CMK (cell line): ENCODE measurements at places on chromosomes 3 and 15.

DNA sequence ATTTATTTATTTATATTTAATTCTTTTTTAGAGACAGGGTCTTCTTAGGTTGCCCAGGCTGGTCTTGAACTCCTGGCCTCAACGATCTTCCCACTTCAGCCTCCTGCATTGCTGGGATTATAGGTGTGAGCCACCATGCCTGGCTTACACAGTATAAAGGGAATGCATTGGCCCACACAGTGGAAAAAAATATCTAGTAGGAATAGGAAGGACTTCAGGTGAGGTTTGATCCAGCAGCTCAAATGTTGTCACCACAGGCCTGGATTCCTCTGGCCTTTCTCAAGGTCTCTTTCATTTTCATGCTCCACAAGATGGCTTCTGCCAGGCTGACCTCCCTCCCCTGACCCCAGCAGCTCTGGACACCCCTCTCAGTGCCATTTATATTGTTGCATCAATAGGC is 2.1 kb upstream of the SPTBN5 start:
- DNase-seq: no peak

DNA sequence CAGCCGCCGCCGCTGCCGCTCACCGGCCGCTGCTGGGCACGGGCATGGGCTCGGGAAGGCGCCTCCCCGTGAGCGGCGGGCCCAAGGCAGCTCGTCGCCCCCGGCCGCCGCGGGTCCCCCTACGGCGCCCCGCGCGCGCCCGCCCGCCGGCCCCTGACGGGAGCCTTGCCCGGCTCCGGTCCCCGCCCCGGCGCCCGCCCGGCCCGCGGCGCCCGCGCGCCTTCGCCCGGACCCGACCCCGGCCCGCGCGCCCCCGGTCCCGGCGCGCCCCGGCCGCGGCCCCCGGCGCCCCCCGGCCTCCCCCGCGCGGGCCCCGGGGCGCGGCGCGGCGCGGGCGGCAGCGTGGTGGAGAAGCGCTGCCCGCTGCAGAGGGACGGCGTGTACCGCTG is 177.7 kb downstream of the OR4M2 start:
- DNase-seq: no peak

GRCh38 chr3:194885766-194886165 is 200.1 kb downstream of the FAM43A start:
- no peak for DNase-seq

DNA sequence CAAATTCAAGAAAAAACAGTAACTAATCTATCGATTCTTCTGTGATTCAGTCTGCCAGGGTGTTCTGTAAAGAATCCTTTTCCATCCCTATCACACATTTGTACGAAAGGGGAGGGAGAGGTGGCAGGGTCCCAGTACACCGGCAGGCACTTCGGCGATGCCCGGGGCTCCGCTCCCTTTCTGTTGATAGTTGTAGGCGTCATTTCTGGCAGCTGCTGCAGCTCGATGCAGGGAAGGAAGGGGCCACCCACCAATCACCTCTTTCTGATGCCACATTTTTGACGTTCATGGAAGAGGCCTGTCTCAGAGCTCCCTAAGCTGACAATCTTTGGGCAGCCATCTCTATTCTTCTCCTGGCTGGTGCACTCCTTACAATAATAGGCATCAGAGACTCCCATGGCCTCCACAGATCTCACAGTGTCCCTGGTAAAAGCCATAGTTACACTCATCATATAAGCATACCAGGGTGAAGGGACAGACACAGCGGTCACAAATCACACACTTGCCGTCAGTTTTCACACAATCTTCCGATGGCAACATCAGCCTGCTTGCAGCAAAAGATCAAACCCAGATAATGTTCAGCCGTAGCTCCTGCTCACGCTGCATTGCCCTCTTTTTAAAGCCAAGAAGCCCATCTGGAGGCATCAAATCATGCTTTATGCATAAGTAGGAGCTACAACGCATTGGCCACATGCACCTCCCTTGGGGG is 60.8 kb upstream of the ZBTB38 start:
- DNase-seq: no peak

GRCh38 chr15:81295486-81296121 is 28.3 kb downstream of the STARD5 start:
- DNase-seq: no peak

DNA sequence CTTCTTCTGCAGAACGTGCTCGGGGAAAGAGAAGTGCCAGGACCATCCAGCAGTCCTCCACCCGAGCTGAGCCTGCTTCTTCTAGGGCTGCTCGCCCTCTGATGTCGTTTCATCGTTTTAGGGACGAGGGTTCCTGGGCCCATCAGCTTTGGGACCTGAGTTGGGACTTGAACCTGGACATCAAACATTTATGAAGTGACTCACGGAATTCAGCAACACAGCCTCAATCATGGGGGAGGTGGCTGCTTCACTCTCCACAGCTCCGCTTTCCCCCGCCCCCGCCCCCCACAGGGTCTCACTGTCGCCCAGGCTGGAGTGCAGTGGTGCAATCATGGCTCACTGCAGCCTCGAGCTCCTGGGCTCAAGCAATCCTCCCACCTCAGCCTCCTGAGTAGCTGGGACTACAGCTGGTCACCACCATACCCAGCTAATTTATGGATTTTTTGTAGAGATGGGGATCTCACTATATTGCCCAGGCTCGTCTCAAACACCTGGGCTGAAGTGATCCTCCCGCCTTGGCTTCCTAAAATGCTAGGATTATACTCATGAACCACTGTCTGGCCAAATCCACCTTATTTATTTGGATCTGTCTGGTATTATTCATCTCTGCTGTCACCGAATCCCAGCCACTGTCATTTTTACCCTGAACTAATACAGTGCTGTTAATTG is 725 bp upstream of the SCAMP2 start:
- DNase-seq: no peak

- DNase-seq: no peak
Observed at GRCh38 chr3:45273681-45274515, 47.8 kb upstream of the TMEM158 start.

DNA sequence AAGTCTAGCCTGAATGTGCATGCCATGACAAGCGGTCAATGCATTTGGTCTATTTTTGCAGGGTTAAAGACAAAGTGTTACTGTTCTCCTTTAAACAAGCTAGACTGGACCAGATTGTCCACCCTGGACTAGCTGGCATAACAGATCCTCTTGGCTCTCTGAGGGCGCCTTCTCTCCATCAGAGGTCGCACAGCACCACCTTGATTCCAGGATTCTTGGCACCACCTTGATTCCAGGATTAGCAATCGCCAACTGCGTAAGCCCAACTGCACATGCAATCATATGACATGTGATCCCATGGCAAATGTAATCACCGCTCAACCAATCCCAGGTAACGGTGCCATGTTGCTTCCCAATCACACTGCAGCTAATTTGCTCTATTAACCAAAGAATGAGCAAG is 98.6 kb downstream of the OXNAD1 start:
- no peak for DNase-seq

GRCh38 chr15:38896647-38897046 is 332.0 kb upstream of the RASGRP1 start:
- DNase-seq: no peak

- no peak for DNase-seq
Observed at GRCh38 chr3:52431459-52432223, 13.3 kb downstream of the SEMA3G start.

- no peak for DNase-seq
Observed at GRCh38 chr3:52520141-52520667, 13.5 kb downstream of the NT5DC2 start.

DNA sequence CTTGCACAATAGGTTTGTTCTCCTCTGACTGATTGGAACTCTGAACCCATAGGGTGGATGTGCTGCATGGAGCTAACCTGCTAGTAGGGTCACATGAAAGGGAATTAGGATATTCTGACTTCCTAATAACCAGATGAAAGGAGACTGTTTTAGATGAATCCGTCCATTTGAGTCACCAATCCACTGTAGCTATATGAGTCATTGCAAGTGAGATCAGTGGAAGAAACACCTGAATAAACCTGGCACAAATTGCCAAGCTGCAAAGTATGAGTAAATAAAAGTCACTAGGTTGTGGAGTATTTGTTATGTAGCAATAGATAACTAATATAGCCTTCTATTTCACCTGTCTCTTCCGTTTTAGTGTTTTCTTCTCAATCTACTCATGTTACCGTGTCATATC is 584.4 kb downstream of the PDCD6IP start:
- no peak for DNase-seq

DNA sequence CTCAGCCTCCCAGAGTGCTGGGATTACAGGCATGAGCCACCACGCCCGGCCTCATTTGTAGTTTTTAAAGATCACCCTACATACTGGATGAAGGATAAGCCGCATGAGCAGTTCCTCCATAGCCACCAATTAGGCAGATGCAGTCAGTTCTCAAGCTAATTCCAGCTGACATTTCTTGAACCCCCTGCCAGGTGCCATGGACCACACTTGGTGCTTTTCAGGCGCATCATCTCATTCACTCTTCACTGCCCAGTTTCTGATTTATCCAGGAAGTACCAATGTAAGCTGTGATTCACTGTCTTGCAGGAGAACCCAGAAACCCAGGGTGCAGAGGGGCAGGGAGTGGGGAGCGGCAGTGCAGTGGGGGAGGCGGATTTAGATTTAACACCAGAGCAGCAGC is 56.5 kb upstream of the RASA2 start:
- no peak for DNase-seq

- DNase-seq: no peak
Observed at GRCh38 chr3:166248784-166249183, 411.6 kb upstream of the BCHE start.

DNA sequence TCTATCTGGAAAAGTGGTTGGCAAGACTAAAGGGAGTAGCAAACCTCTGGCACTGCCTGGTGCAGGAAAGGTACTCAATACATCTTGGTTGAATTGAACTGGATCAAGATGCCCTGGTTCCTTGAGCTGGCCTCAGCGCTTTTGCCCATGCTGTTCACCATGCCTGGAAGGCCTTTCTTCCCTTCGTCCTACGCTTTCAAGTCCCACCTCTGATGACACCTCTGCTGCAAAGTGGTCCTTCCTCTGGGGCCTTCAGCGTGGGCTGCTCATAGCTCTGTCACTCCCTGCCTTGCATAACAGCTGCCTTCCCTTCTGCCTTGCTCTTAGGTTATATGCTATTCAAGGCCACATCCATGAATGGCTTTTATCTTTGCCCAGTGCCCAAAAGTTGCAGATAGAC is 23.0 kb downstream of the ITGA11 start:
- no peak for DNase-seq

GRCh38 chr3:110608566-110608965 is 463.1 kb upstream of the NECTIN3 start:
- DNase-seq: no peak

DNA sequence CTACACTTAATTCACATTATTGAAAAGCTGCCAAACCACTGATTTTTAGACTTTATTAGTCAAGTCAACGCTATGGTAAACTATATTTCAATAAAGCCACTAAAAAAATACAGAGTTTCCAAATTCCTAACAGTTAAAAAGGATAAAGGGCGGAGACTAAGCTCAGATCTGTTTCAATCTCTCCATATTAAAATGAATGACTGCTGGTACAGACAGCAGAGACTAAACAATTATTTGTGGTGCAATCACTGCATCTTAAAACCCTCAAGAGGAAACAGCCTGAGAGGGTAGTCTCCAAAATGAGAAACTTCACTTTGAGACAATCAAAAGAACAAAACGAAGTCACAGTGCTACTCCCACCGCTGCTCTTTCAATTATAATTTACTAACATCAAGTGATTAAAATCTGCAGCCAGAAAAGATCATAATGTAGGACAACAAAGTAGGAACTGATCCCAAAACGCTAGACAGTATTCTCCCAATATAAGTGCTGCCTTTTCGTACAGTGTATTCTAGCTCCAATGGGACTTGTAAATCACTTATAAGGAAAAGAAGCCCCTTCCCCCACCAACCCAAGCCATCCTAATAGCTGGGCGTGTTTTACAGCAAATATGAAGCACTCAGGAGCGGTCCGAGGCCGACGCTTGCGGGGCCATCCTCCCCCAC is 1.2 kb downstream of the UBP1 start:
- DNase-seq: no peak

GRCh38 chr15:40048211-40048792 is 9.3 kb upstream of the SRP14 start:
- DNase-seq: no peak

- no peak for DNase-seq
Observed at GRCh38 chr3:50587373-50587772, 18.1 kb downstream of the HEMK1 start.

DNA sequence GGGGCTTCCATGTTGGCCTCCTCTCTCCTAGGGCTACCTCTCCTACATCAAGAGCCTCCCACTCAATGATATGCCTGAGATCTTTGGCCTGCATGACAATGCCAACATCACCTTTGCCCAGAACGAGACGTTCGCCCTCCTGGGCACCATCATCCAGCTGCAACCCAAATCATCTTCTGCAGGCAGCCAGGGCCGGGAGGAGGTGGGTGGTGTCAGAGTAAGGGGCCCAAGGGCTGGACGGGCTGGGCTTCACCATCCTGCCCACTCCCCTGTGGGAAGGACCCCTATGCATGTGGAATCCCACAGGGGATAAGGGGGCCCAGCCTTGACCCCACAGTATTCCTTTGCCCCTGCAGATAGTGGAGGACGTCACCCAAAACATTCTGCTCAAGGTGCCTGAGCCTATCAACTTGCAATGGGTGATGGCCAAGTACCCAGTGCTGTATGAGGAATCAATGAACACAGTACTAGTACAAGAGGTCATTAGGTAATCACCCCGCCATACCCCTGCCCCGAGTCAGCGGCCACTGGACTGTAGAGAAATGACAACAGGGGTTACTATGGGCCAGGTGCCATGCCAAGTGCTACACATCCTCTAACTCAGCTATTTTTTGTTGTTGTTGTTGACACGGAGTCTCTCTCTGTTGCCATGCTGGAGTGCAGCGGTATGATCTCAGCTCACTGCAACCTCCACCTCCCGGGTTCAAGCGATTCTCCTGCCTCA is 47.1 kb downstream of the SEMA3G start:
- no peak for DNase-seq

DNA sequence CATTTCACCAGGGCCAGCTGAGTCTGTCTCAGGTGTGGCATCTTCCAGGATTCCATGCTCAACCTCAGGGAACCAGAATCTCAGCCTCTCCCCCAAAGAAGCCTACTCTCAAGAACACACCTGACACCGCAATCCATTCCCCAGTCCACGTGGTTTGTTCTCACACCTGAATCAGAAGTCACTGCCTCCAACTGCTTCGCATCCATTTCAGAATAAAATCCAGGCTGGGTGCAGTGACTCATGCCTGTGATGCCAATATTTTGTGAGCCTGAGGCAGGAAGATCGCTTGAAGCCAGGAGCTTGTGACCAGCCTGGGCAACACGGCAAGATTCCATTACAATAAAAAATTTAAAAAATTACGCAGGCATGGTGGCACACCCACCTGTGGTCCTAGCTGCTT is 212.2 kb downstream of the FOXP1 start:
- DNase-seq: no peak
